ENCODE measurements at places on chromosomes 4 and X. TPM values are rescaled to one million over a fixed set of nuclear protein-coding genes. Genes with fewer than 3 reads are reported as not detected.

DNA sequence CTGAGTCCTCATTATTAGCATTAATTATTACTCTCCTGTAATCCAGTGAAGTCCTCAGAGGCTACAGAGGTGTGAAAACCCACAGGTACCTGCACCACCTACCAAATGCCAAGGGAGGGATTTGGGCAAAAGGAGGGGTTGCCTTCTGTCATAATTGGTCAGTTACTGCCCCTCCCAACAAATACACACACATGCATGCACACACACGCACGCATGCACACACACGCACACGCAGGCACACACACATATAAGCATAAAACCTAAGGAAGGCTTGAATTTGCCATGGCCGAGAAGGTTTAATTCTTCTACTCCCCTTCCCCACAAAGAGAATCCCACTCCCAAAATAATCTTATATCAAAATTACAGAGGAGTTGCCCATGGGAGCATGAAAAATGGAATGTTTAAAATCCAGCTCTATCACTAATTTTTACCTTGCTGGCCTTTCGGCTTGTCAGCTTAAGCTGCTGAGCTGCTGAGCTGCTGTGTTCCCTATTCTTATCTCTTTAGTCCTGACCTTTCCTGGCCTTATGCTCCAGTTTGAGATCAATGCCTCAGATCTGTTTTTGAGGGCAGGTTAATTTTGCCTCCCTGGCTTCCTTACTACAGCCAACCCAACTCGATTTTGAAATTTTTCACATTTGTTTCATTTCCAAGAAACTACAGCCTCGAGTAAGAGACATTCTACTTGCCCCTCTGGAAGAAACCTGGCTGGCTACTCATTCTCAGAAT is 95.0 kb downstream of the CAMK2D start:
- DNase-seq, result no peak

DNA sequence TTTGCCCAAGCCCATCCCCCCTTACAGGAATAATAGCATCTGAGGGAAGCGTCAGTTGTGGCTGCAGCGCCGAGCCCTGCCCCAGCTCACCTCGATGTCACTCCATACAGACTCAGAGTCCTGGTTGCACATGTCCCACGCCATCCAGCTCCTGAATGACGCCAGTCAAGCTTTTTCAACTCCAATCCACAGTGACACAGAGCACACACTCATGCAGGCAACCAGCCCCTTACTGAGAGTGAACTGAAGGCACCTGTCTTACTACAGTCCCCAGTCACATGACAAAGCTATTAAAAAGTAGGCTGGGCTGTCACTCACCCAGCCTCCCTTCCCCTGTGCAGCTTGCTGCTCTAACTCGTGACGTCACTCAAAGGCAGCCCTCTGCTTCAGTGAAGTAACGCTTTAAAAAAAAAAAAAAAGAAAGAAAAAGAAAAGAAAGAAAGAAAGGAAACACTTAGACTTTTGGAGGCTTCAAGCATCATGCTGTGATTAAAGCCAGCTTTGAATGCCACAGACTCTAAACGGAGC is at the start of gene PPARGC1A:
PPARGC1A (minus strand) TSS at position 234 of the 528 bp plus-strand sequence; CDS start at position 144, 90 bp downstream.
- DNase-seq, result peak; percentile 50

GRCh38 chrX:49043987-49044281 is 777 bp upstream of the TFE3 start:
- DNase-seq, result no peak

- DNase-seq, result peak; percentile 2
These were observed 238.3 kb downstream of the KCNIP4 start for GRCh38 chr4:21710179-21710835.

DNA sequence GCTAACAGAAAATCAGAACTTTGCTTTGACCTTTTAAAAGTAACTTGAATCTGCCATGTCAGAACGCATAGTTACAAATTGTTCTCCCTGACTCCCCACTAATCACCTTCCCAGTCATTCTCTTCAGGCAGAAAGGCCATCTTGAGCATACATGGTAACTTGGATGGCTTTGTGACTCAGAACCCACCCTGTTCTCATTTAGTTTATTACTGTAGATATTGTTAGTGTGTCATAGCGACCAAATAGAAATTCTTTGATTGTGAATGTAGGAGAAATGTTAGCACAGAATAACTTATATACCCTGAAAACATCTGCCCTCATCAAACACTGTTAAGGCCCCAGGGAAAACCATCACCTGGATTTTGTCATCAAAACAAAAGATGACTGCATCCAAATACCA is 382.0 kb downstream of the MAGEB5 start:
- DNase-seq, result no peak

- DNase-seq, result no peak
These were observed 237.6 kb downstream of the SCFD2 start for GRCh38 chr4:53128231-53128630.

DNA sequence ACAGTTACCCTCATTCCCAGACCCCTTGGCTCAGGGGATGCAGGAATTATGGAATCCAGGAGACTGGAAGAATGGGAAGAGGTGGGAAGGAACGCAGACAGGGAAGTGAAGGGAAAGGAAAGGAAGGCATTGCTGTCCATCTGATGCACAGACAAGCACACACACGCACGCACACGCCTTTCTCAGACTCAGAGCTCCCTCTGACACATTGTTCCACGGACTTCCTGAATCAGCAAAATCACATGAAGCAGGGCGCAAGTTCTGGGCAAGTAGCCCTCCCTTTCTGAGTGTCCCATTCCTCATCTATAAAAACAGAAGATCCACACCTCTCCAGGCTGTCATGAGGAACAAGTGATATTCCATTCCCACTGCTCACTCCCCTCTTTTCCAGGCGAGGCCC is 13.2 kb downstream of the IQSEC2 start:
- DNase-seq, result no peak

DNA sequence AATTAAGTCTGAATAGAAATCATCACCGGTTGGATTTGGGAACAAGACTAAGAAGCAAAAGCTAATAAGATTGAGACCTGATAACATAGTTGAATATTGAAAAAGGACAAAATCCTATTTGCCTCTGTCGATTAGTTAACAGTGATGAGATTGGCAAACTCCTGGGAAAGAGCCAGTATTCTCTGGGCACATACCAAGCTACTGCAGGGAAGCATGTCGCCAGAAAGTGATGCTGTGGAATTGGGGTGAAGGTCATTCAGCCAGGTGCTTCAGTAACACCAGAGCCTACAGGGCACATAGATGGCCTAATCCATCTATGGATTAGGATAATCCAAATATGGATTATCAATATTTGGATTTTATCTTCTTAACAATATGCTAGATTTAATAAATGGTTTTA is 44.0 kb downstream of the OSTC start:
- DNase-seq, result no peak

- DNase-seq, result no peak
These were observed 1454.8 kb downstream of the FSTL5 start for GRCh38 chr4:160709026-160709425.

- DNase-seq, result peak; percentile 77
These were observed 24.2 kb upstream of the EPGN start for GRCh38 chr4:74284053-74284452.

DNA sequence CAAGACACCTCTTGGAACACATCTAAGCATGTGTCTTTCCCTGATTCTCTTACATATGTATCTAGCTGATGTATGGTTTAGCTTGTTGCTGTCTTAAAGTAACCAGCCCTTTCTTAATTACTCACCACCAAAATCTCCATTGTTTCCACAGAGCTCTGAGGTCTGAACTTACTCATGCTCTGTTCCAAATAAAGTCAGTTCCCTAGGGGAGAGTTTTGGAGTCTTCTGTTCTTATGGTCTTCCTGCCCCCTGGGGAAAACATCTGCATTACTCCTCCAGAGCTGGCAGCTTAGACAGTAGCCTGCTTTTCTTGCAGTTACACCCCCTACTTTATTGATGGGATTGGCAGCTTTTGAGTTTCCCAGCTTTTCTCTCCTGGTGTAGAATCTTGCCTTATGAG is 125.8 kb downstream of the EDA start:
- DNase-seq, result no peak

DNA sequence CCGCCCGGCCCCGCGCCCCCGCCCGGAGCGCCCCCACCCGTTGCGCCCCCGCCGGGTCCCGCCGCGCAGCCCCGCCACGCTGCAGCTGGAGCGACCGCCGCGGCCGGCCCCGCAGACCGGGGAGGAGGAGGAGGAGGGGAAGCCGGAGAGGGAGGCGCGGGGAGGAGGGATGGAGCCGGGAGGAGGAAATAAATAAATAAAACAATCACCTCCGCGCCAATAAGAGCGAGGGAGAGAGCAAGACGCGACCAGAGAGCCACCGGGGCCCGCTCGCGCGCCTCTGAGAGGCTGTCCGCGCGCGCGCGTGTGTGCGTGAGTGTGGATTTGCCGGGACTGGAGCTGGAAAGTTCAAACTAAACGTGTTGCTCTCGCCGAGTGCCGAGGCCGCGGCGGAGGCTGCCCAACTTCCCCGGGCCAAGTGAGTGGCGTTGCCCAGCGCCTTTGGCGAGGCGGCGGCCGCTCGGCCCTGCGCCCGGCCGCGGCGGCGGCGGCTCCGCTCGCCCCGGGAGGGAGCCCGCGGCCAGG is 2184.4 kb upstream of the TENM3 start:
- DNase-seq, result peak; percentile 11

DNA sequence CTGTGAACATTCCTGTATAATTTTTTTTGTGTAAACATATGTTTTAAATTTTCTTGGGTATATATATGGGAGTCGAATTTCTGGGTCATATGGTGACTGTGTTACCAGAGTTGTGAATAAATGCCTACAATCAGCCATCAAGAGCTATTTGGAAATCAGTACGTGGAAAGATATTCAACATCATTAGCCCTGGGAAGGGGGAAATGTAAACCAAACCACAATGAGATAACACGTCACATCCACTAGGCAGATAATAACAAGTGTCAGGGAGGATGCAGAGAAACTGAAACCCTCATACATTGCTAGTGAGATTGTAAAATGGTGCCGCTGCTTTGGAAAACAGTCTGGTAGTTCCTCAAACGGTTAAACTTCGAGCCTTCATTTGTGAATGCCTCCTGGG is 43.9 kb downstream of the LUZP4 start:
- DNase-seq, result no peak

DNA sequence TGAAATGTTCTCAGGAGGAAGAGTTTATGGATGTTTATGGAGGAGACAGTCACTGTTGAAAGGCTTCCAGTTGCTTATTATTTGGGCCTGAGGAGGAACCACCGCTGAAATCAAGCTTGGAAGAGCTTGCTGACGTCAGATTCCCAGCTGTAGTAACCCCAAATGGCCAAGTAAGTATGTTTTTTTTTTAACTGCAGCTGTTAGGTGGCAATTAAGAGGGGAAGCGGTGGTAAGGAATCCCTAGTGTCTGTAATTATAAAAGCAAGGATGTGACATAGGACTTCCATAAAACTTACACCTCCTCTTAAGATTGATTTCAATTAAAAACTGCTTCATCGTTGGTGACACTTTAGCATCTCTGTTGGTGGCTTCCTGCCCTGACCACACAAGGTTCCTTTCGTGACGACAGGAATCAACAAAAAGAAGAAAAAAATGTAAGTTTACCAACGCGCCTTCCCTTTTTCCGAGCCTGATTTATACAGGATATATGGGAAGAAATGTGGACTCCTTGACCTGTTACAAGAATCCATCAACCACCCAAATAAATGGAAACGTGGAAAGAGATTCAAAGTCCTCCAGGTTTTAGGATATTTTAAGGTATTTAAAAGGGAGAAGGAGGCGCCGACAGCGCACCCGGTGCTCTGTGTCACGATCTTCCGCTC is 884 bp downstream of the RELL1 start:
- peak; percentile 86 for DNase-seq

GRCh38 chr4:186628058-186628711 is 72.8 kb upstream of the MTNR1A start:
- no peak for DNase-seq

Gene MAML3
- total RNA-seq, result 0.19 TPM

Gene ACSL1
- 83.0 TPM for total RNA-seq

Gene SLC10A7
- total RNA-seq, result 6.3 TPM

Gene RBM46
- total RNA-seq, result not detected

Gene PNMA6F
- not detected for total RNA-seq

Gene HSFX4
- total RNA-seq, result not detected

Gene ING2
- 11.1 TPM for total RNA-seq

Gene NALF2
- total RNA-seq, result not detected

Data from LHCN-M2 (cell line).